ENCODE measurements at places on chromosomes 3 and 15.

GRCh38 chr3:129118745-129119144 is 2.9 kb downstream of the RAB43 start:
- DNase-seq, result peak; percentile 17

GRCh38 chr3:12503126-12503957 is 19.1 kb downstream of the TSEN2 start:
- DNase-seq, result no peak

GRCh38 chr3:43400167-43400566 is 113.8 kb downstream of the SNRK start:
- no peak for DNase-seq

DNA sequence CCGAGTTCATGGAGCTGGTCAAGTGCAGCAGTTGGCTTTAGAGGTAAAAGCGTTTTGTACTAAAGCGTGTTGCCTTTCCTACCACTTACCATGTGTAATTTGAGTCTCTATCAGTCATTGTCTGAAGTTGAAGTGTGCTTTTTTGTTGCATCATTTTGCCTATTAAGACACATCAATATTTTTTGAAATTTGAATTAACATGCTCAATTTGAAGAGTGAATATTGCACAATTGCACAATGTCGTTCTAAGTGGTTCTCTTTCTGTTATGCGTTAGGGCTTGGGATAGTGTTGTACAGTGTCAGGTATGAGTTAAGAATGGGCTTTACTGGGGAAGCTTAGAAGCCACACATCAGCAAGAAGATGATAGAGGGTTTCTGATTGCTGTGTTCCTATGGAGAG is 84.0 kb upstream of the ACKR4 start:
- no peak for DNase-seq

DNA sequence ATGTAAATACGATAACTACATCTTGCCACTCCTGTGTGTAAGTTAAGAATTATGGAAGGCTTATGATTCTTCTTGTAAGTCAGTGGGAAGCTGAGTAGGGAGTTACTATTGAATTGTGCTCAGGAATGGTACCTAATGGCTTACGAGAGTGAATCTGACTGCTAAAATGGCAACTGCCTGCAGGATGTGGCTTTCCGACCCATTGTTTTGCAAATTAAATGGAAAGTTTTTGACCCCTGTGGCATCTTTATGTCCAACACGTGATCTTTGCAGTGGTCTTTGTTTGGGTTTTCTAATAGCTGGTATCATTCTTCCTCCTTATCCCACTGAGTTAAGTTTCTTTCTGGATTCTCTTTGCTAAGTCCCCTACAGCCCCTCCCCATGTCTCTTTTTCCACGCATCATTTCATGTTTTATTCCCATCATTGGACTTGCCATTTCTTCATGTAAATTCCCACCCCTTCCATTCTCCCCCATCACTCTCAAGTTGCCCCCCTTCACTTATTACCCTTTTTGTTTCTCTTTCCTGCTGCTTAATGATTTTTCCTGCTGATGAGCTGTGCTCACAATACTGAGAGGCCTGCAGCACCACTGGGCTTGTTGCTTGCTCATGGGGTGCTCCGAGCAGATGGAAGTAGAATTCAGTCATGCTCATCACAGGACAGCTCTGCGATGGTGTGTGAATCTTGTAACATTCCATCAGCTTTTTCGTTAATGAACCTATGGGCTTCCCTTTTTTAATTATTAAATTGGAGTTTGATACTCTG is 428.2 kb upstream of the IL12A start:
- no peak for DNase-seq

- DNase-seq, result no peak
Observed at GRCh38 chr15:77187751-77188464, 117.0 kb upstream of the TSPAN3 start.

DNA sequence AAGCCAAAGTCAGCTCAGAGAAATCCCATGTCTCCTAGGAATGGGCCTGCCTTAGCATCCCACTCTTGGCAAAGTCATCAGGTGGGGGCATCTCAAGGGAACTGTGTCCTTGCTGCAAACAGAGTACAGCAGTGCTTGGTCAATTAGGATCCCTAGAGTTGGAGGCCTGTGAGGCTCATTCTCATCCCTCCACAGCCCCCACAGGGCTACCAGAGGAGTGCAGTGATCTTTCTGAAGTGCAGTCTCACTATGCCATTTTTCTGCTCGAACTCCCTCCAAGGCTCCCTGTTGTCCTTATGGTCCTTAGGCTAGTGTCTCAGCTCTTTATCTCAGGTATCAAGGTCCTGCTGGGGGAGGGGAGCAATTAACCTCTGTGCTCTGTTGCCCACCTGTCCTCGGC is 31.1 kb downstream of the TMEM40 start:
- DNase-seq, result no peak

- no peak for DNase-seq
Observed at GRCh38 chr3:18900994-18901393, 247.3 kb upstream of the KCNH8 start.

GRCh38 chr3:30073622-30074021 is 532.8 kb upstream of the TGFBR2 start:
- no peak for DNase-seq

GRCh38 chr3:134446800-134447199 is 39.0 kb downstream of the ANAPC13 start:
- DNase-seq, result no peak

DNA sequence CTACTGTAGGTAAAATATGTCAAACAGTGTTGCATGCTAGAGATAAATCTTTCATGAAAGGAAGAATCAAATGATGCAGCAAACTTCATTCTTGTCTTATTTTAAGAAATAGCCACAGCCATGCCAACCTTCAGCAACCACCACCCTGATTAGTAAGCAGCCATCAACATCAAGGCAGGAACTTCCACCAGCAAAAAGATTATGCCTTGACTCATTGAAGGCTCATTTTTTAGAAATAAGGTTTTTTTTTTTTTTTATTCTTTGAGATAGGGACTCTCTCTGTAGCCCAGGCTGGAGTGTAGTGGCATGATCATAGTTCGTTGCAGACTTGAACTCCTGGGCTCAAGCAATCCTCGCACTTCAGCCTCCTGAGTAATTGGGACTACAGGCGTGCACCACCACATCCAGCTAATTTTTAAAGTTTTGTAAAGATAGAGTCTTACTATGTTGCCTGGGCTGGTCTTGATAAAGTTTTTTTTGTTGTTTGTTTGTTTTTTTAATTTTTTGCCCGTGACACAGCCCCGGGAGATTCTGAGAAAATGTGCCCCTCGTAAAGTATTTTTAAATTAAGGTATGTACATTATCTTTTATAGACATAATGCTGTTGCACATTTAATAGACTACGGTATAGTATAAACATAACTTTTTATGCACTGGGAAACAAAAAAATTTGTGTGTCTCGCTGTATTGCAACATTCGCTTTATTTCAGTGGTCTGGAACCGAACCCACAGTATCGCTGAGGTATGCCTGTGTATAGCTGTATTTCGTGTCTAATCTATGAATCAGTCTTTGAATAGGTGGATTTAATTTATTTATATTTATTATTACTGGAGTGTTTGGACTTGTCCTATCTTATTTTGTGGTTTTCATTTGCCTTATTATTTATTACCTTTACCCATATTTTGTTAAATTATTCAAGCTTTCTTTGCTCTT is 23.3 kb downstream of the SNRK start:
- no peak for DNase-seq

DNA sequence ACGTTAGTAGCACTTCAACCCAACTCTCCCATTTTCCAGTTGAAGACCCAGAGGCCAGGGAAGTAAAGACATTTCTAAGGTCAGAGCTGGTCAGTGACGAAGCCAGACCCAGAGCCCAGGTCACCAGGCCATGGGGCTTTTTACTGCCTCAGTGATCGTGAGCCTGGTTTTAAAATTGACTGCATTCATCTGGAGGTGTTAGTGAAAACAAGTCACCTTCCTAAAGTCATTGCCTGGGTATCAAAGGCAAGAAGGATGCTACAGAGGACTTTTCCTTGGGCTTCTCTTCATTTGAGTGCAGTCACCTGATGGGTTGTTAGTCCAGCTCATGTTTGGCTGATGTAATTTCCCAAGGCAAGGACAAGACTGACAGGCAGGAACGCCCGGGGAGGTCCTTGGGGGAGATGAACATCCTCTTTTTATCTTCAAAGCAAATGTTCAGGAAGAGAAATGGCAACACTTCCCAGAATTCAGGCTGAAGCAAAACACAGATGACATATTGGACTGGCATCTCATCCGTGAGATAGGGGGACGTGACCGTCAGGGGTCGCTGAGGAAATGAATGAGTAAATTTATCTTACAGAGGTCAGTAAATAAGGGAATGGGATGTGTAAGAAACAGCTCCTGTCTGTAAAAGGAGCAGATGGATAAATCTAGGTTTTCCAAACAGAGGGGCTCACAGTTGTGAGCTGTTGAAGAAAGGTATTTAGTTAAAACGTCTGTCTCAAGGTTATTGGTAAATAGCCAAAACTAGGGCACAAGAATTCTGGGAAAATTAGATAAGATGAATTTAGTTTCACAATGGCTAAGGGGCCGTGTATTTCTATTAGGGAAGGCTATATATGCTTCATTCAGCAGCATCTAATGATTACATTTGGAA is 201.2 kb downstream of the OPA1 start:
- no peak for DNase-seq

GRCh38 chr3:50519471-50520089 is 16.1 kb upstream of the CACNA2D2 start:
- peak; percentile 39 for DNase-seq

GRCh38 chr15:26729581-26729980 is 43.3 kb downstream of the GABRB3 start:
- no peak for DNase-seq

- no peak for DNase-seq
Observed at GRCh38 chr3:139342054-139342453, 1.8 kb upstream of the MRPS22 start.

Data from stimulated activated CD8-positive, alpha-beta memory T cell treated with anti-CD3 and anti-CD28 coated beads, Interleukin-2, amount 100 ng/mL, for 1 hour (primary cell).